ENCODE measurements at places on chromosomes 2 and 18.

DNA sequence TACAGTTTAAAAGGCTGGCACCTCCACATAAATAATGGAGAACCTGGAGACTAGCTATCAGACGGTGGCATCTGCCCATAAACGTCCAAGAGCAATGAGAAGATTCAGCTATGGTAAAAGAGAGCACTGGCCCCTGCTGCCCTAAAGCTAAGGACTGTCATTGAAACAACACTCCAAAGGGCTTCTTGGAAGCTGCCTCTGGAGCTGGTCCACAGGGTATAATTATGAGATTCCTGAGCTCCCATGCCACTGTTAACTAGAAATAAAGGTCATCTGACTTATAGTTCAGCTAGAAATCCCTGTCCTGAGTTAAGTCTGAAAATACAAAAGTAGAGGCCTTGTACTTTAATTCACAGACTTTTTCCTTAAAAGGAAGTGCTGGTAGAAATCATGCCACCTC is 39.9 kb upstream of the RBMS1 start:
- no peak for DNase-seq

- DNase-seq: no peak
Observed at GRCh38 chr2:224630659-224631550, 45.7 kb upstream of the CUL3 start.

DNA sequence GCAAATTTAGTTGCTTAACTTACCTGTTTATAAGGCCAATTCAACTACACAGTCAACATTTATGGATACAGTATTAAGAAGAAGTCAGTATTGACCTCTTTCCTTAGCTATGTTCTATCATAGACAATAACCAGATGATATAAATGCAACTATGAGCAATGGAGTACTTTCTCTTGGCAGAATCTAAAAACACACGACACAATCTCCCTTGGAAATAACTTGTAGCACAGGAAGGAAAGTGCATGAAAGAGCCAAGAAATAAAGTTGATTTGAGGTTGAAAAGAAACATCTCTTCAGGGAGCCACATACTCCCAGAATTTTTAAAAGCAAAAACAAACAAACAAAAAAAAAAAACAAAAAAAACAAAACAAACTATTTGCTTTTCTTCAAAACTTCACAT is 145.0 kb downstream of the EVA1A start:
- DNase-seq: no peak

DNA sequence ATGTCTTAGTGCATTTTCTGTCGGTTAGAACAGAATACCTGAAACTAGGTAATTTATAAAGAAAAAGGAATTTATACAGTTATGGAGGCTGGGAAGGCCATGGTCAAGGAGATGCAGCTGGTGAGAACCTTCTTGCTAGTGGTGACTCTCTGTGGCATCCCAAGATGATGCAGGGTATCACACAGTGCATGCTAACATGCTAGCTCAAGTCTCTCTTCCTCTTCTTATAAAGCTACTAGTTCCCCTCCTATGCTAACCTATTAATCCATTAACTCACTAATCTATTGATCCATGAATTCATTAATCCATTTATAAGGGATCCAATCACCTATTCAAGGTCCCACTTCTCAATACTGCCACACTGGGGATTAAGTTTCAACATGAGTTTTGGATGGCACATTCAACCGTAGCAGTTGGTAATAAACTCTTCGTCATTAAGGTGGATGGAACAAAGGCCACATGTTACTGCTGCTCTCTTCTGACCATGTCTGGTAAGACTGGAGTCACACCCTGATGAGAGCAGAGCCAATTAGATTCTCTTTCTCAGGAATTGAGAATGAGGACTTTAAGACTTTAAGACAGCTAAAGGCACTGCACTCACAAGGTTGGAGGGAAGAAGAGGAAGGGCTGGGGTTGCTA is 211.6 kb upstream of the SMAD7 start:
- no peak for DNase-seq

GRCh38 chr18:76441002-76441667 is 53.9 kb downstream of the ZNF516 start:
- no peak for DNase-seq

DNA sequence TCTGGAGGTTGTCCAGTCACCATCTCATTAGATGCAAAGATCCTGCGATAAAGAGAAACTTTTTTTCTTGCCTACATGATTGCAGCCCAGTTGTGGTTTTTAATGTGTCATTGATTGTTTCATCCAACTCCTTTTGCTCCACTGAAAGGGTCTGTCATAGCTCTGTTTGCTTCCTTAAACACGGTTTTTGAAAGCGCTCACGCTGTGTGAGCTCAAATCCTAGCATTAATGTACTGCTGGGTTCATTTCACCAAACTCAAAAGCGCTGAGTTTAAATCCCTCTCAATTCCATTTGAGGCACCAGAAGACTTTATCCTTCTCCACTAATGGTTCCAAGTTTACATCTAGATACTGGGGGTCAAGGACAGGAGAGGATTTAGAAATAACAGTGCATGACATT is 53.6 kb downstream of the CDK15 start:
- DNase-seq: no peak

DNA sequence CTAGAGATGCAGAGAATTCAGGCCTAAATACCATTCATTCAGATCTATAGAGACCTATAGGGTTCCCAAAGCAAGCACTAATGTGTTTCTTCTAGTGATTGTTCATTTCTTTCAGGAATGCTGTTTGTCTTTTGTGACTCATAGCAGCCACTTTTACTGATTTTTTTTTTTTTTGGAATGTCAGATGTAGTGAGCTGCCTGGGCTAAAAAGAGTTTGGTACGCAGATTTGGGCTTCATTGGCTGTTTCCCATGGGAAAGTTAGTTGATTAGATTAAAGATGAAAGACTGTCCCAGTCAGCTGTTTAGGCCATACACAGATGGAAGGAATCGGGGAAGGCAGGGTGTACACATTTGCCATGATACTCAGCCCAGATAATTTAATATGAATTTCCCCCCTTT is 87.6 kb downstream of the CDC42EP3 start:
- no peak for DNase-seq

DNA sequence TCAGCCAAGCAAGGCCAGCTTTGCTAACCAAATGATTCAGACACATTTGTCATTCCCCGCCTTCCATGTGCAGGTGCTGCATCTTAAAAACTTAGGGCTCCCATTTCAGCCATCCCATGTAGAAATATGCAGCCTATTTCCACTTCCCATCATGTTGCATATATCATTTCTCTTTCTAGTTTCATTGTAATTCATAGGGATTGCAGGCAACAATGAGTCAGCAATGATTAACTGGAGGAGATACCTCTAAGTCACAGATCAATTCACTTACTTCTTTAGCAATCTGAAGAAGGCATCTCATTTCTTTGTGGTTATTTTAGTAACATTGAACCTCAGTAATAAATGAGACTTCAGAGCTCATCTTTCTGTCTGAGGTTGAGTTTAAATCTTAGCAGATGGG is 276.1 kb upstream of the PKDCC start:
- no peak for DNase-seq

DNA sequence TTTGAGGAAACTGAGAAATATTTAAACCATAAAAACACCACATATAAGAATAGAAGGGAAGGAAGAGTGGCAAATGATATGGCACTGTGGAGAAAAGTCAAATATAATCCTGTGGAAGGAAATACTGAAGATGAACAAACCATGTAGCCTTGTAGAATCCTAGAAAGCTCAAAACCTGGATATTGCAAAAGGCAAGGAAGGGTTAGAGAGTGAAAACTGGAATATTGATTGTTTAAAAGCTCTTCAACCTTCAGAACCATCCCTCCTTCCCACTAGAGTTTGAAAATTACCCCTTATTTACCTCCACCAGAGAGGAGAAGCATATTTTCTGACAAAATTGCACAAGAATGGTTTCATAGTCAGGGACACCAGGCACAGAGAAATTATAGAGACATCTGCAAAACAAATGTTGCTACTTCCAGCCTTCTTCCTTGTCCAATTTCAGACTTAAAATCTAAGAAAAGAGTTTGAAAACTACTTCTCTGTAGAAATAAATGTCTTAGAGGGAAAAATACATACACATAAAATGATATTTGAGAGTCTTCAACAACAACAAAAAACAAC is 48.0 kb downstream of the ANTXR1 start:
- DNase-seq: no peak

DNA sequence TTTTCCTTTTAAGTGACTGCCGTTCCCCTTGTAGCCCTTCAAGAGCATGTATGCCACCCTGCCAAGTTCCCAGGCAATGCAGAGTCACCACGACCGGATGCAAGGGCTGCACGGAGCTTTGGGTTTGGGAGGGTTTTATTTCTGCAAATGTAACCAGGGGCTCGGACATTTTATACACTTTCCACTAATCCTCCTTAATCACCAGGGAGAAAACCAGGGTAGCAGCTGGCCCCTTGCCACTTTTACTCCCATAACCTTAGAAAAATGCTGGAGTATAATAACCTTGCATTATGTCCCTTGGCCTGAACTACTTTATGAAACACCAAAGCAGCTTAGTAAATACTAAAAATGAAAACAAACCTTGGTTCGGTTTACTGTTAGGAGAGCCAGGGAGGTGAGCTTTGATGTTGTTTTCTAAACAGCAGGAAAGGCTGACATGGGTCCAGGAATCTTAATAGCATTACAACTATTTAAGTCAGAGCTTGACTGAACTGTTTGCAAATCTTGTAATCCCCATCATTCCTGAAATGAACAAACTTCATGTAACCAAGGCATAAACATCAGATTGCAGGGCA is 152.8 kb upstream of the RIOK3 start:
- no peak for DNase-seq

DNA sequence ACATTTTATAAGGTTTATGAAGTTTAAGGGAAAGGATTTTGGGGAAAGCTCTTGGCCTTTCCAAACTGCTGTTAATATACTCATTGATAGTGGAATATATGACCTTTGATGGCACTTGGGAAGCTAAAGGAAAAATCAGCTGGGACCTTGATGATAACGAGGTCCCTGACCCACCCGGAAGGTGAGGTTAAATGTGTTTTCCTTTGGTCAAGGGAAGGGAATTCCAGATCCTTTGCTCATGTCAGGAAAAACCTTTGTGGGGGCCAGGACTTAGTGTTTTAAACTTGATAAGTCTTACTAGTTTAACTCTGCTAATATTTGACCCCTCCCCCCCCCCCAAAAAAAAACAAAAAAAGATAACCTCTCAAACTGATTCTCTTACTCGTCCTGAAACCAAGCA is 50.7 kb downstream of the CRIM1 start:
- no peak for DNase-seq

- DNase-seq: peak; percentile 43
Observed at GRCh38 chr18:8890957-8891464, 185.7 kb downstream of the MTCL1 start.

GRCh38 chr18:75790111-75790510 is 362.6 kb upstream of the SMIM21 start:
- DNase-seq: no peak

- DNase-seq: no peak
Observed at GRCh38 chr2:208183972-208184705, 5.7 kb downstream of the C2orf80 start.

DNA sequence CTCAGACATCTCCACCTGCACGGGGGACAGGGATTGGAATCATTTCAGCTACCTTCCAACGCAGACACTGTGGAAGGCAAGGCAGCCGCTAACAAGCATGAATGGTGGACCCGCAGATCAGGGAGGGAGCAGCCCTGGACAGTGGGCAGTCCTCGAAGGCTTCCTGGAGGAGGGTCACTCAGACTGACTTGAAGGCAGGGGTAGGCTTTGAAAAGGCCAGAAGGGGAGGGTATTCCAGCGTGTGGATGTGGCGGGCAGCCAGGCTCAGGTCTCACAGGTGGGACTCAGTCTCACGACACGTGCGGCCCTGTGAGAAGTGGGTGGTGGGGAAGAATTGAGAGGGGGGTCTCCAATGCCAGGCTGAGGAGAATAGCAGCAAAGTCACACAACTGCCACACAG is 29.9 kb downstream of the DYSF start:
- DNase-seq: no peak

Data from fibroblast of the conjunctiva (primary cell).